ENCODE measurements at places on chromosomes 3 and 15.

DNA sequence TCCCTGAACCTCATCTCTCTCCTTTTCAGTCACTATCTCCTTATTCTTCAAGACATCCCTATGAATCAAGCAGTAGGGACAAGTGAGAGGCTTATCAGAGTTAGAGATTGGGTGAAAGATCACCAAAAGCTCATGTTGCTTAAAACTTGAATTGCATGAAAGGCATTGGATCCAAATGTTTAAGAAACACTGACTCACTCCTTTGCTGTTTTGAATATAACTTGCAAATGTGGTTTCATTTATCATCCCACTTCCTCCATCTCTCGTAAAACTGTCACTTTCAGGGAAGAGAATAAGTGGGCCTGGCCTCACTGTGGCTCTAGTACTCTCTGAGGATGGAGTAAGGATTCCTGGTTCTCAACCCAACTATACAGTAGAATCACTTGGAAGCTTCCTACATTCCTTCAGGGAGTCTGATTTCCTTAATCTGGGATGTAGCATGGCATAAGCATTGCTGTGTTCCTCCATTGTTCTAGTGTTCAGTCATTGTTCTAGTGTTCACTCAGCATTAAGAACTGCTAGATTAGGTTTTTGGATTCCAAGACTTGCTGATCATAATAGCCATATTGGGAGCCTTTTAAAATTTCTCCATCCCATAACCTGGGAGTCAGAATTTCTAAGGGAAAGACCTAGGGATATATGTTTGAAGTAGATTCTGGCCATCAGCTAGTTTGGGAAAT lies 171.8 kb downstream of the TMEM108 start:
- no peak for DNase-seq

- no peak for DNase-seq
These were observed 138.9 kb downstream of the EPHB1 start for GRCh38 chr3:134933997-134934396.

DNA sequence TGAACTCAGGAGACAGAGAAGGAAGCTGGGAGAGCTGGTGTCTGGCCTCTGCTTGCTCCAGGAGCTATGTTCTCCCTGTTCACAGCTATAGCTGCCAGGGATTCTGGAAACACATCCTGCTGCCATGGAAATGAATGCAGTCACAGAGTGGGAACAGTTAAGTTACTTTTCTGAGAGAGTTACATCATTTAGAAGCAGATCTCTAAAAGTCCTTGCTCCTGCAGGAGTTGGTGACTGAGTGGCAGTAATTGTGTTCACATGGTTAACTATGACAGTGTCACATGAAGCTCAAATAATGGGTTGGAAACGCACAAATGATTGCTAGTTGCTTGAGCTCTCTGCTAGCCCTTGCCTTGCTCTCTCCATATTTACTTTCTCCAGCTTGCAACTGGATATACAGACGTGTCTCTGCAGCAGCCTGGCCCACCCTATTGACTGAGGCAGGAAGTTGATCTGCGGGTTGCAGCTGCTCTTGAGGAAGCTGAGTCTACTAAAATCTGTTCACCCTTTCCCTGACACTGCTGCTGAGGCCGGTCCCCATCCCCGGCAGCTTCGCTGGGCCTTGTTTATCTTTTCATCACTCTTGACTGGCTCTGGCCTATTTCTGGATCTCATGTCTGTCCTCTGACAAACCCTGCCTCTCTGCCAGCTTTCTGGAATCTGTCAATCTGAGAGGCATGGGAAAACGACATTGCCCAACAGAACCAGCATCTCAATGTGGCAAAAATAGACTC lies 16.7 kb upstream of the ISLR start:
- DNase-seq, result no peak

DNA sequence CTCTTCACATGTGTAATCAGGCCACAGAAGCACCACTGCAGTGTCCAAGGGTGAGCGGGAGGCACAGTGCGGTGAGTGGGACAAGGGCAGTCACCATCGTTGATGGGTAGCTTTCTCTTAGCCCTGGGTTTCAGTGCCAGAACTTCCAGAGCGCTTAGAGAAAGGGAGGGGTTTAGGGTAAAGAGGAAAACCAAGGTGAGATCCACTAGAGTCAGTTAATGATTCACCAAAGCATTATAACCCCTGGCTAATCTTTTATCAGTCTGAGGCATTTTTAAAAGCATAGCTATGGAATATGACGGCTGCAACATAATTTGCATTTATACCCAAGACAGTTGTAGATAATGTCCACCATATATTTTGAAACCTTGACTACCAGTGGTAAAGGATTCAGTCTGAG lies 94.8 kb downstream of the SHQ1 start:
- no peak for DNase-seq

- peak; percentile 49 for DNase-seq
These were observed 555 bp downstream of the ATP11B start for GRCh38 chr3:182793663-182794454.

- DNase-seq, result no peak
These were observed 8.4 kb downstream of the KBTBD8 start for GRCh38 chr3:67006460-67006859.

- no peak for DNase-seq
These were observed 33.4 kb downstream of the PRKCD start for GRCh38 chr3:53194210-53195065.

DNA sequence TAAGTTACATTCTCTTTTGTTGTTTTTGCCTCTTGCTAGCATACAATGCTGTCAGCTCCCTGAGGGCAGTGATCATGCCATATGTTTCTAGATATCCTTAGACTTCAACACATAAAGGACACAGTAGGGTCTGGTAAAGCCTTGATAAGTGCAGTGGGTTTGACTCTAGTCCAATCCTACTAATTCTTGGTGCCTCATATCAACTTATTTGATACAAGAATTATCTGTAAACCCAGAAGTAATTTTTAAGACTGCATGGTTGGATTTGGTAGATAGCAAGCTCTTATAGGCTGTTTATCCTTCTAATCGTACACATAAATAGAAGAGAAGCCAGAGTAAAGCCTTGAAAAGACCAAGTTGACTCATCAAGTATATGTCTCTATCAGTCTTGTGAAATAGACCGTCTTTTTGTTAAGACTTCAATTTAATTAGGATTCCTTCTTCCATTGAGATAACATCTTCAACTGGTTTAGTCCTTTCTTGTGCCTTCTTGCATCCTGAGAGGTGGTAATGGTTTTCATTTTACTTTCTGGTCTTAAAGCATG lies 265.6 kb upstream of the CDIN1 start:
- no peak for DNase-seq

DNA sequence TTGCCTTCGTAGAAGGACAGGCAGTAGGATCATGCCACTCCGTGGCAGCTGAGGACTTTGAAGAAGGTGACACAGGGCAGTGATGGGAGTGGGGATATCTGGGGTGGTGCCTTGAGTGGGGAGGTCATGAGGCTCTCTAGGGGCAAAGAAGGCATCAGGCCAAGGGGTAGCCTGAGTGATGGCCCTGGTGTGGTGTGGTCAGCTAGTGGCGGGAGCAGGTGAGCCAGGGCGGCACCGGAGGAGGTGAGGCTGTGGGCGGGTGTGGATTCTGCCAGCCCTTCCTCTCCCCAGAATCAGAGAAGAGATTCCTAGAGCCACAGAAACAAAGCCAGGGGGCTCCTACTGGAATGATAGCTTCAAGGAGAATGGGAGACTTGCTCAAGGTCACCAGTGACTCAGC lies 18.4 kb downstream of the WNT7A start:
- no peak for DNase-seq

DNA sequence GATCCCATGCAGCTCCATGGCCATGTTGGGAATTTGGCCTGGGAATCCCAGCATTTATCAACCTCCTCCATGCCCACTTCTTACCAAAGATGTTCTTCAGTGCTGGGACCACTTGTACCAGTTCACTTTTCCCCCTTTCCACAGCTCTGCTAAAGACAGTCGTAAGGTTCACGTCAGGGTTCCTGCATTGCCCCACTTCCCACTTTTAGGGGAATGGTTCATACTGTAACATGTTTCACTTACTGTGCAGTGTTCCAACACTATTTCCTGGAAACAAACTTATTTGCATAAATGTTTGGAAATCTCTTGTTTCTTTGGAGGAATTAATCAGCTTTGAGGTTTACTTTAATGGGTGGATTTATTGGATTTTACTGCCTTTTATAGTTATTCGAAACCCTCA lies 17.0 kb downstream of the APH1B start:
- DNase-seq, result no peak

DNA sequence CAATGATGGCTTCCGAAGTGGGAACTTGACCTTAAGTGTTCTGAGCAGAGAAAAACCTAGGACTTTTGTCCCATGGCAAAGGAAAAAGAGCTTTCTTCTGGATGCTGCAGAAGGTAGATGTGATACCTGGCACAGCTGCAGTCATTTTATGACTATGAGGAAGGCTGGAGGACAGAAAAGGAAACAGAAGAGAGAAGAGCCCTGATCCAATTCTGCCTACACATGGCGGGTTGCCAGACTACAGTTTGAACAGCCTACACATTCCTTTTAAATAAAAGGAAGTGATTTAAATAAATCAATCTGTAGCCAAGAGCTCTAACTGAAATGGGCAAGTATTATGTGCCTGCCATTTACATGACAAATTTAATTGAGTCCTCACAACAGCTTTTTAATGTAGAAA lies 43.6 kb upstream of the CHRNB4 start:
- DNase-seq, result no peak

- DNase-seq, result no peak
These were observed 134.2 kb upstream of the IGF1R start for GRCh38 chr15:98514034-98514622.

- DNase-seq, result no peak
These were observed 18.3 kb downstream of the SLCO3A1 start for GRCh38 chr15:91871837-91872236.

- DNase-seq, result no peak
These were observed 356.1 kb upstream of the GRM7 start for GRCh38 chr3:6504834-6505233.

DNA sequence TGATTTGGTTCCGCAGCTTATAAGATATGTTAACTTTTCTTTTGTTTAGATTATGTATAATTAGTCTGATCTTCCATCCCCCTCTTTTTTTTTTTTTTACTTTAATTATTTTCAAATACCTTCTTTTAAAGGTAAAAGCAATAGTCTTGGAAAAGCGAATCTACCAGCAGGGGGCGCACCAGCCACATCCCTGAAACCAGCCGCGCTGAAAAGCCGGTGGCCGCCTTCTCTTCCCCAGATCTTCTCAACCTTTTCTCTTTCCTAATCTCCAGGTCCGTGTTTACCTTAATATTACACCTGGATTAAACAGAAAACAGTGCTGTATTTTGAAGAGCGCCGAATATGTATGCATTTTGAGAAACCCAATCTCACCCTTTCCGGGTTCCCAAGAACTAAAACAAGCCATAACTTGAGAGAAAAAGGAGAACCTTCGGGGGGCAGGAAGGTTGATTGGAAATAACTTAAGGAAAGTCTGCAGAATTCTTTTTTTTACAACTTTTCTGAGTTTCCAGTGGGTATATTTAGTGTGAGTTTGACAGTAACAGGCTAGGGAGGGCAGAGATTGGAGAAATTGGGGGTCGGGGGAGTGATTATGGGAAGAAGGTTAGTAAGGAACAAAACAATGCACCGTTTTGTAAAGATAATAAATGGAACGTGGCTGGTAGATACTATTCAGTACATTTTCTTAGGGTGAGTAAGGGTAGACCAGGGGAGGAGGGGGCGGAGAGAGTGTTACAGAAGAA lies 2.0 kb upstream of the SOX2 start:
- peak; percentile 58 for DNase-seq

- no peak for DNase-seq
These were observed 756.3 kb downstream of the NTRK3 start for GRCh38 chr15:87500240-87500639.

DNA sequence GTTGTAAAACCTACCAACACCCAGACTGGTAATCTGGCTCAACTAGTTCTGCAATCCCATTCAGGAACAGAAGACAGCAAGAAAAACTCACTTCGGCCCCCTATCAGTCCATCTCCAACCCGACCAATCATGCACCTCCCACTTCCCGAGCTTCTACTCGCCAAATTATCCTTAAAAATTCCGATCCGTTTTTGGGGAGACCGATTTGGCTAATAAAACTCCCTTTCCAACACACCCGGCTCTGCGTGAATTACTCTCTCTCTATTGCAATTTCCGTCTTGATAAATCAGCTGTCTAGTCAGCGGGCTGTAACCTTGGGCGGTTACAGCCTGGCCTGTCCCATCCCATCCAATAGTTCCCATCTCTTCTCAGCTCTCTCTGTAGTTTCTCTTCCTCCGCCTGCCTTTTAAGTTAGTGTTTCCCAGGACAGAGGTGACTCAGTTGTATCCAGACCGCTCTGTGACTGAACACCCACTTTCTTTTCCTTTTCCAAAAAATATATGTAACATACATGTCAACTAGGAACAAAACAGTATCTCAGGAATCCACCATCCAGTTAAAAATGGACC lies 780 bp upstream of the ACAD9 start:
- no peak for DNase-seq

DNA sequence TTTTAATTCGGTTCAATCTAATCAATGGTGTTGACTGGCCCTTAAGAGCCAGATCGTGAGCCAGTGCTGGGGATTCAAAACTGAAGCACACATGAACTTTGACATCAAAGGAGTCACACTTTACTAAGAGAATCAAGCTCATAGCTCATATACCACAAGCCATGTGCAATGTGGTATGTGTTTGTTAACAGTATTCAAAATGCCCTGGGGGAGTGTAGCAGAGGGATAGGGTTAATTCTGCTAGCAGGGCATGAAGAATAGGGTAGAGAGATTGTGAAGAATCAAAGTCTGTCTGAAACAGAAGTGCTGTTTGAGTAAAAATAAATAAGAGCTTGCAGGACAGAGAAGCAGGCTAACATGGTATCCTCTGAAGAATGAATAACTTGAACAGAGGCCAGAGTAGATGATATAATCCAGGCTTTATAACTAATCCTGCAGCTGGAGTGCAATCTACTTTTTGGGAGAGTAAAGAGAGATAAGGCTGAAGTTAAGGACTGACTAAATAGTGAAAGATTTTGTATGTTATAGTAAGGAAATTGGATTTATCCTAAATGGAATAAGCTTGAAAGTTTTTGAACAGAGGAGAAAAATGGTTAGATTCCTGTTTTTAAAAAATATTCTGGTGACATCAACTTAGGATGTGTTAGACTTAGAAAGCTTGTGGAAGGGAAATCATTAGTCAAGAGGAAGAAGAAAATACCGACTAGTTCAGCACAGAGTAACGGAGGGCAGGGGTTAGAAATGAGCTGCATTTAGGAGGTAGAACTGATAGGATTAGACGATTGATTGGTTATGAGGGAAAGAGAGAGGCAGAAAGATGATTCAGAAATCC lies 292.0 kb downstream of the NFKBIZ start:
- no peak for DNase-seq

DNA sequence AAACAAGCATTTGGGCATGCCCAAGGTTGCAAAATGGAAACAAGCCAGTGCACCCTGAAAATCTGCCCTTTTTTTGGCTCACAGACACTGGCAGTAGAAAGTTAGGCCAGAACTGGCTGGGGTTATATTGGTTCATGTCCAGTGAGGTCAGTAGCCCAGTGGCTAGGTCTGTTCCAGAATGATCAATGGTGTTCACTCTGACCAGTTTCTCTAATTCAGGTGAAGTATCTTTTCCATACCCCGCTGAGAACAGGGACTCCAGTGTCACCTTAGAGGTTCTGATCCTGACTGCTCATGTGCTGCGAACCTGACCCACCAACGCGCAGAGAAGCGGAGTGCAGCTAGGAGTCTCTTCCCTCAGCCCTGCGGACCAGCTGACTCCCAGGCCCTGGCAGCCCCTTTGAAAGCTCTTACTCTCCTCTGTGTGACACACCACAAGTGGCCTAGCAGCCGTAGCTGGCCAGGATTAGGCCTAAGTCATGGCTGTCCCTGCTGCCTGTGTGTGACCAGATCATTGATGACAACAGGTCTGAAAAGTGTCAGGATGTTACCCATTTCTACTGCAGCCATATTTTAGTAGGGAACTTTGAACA lies 123.5 kb downstream of the GHSR start:
- DNase-seq, result no peak

Measured in SW 1271 (cell line).